ENCODE measurements at places on chromosomes 4 and X. TPM values are rescaled to one million over a fixed set of nuclear protein-coding genes. Genes with fewer than 3 reads are reported as not detected.

Gene INPP4B
- total RNA-seq = 12.4 TPM

Gene SMIM10
- 2.9 TPM for total RNA-seq

Gene STATH
- total RNA-seq = not detected

DNA sequence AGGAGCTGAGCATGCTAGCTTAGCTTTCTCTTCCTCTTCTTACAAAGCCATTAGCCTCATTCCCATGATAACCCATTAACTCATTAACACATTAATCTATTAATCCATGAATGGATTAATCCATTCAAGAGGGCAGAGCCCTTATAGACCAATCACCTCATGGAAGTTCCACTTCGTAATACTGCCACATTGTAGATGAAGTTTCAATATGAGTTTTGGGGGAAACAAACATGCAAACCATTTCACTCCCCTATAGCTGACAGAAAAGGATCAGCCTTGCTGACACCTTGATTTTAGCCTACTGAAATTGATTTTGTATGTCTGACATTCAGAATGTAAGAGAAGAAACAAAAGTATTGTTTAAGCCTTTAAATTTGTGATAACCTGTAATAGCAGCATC, 251.8 kb upstream of the GALNTL6 start:
- no peaks in the 10 kb centered on the region for H3K27me3 ChIP-seq
- no peaks in the 10 kb centered on the region for H3K36me3 ChIP-seq
- DNase-seq = no peak
- no peaks in the 10 kb centered on the region for H3K4me1 ChIP-seq
- no peak overlapping the region for H3K4me3 ChIP-seq
- H3K27ac ChIP-seq = no peak overlapping the region

Gene PFKFB1
- not detected for total RNA-seq

- H3K27ac ChIP-seq = no peak overlapping the region
- no peaks in the 10 kb centered on the region for H3K36me3 ChIP-seq
- DNase-seq = no peak
- no peaks in the 10 kb centered on the region for H3K4me1 ChIP-seq
- H3K4me3 ChIP-seq = no peak overlapping the region
These were observed 8.2 kb upstream of the TMA16 start for GRCh38 chr4:163486321-163486720.

DNA sequence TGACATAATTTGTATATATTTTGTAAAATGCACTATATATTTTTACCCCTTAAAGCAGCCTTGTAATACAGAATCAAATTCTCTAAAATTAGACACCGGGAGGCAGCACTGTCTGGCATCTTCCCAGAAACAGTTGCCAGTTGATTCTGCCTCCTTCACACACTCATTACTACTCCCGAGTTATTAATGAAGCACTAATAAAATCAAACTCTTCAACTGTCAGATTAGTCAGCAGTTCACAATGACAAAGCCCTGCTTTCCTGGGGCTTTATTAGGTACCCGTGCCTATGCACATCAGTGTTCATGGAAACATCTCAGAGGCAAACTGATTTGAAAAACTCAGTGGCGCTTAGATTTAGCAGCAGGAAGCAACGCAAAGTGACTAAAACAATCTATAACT, 103.5 kb upstream of the VEGFC start:
- no peak for DNase-seq
- no peaks in the 10 kb centered on the region for H3K27me3 ChIP-seq
- no peaks in the 10 kb centered on the region for H3K4me1 ChIP-seq
